ENCODE measurements at places on chromosomes 3 and 15.

- no peak for DNase-seq
Measured at GRCh38 chr3:188134079-188134478, 19.9 kb upstream of the LPP start.

DNA sequence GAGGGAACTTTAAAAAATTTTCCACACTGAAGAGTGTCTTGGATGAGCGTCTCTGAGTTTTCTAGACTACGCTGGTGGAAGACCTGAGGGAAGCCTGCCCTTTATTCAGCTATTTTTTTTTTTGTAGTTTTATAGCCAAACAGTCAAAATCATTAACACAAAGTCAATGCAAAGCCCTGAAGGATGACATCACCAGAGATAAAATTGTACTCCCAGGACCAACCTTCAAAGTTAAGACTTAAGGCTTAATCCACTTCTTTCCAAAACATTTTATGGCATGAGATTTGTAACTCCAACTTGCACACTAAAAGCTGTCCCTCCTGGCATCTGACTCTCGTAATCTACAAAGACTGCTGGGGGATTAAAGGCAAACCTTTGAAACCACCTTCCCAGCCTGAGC lies 263.4 kb upstream of the LYSMD4 start:
- no peak for DNase-seq

DNA sequence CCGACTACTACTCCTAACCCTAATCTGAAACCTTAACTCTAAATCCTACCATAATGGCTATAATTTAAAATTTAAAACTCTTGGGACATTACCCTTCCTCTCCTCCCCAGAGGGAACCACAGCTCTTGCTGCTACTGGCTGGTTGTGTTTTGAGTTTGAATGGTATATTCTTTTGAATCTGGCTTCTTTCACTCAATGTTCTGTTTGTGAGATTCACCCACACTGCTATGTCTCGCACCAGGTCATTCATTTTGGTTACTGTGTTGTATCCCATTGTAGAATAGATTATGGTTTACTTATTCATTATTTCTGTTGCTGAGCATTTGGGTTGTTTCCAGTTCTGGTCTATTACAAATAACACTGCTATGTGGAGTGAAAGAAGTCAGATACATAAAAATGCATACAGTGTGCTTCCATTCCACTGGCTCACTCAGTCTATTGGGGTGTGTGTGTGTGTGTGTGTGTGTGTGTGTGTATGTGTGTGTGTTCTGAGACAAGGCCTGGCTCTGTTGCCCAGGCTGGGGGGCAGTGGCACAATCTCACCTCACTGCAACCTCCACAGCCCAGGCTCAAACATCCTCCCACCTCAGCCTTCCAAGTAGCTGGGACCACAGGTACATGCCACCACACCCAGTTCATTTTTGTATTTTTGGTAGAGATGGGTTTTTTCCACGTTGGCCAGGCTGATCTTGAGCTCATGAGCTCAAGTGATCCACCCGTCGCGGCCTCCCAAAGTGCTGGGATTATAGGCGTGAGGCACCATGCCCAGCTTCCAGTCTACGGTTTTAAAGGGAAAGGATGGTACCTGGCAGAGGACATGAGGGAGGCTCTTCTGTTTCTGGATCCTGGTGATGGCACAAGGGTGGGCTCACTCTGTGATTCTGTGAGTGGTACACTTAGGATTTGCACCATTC lies 19.2 kb upstream of the SYNM start:
- DNase-seq: no peak

DNA sequence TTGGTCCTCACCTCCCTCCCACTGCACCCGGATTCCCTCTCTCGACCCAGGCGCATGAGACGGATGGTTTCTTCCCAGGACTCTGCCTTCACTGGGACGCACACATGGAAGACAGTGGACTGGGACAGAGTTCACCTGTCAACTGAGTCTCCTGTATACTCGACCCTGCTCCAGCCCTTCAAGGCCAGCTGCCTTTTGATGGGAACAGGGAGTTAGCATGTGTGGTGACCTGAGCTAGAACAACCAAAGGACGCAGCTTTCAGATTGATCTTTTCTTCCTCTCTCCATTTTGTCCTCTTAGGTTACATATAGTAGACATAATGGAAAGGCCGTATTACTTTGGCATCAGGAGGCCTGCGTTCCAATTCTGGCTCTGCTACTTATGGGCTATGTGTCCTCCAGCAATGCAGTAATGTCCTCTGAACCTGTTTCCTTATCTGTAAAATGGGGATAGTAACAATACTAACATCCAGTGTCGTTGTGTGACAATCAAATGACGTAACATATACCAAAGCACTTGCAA lies 94.1 kb downstream of the PEX5L start:
- DNase-seq: no peak

GRCh38 chr3:57434041-57434440 lies 110.1 kb downstream of the DNAH12 start:
- no peak for DNase-seq

- no peak for DNase-seq
Measured at GRCh38 chr3:137199678-137200077, 241.9 kb downstream of the IL20RB start.

GRCh38 chr15:47801522-47801921 lies 84.2 kb downstream of the SEMA6D start:
- DNase-seq: no peak

- peak; percentile 70 for DNase-seq
Measured at GRCh38 chr3:15097891-15098290, 1.1 kb downstream of the RBSN start.

DNA sequence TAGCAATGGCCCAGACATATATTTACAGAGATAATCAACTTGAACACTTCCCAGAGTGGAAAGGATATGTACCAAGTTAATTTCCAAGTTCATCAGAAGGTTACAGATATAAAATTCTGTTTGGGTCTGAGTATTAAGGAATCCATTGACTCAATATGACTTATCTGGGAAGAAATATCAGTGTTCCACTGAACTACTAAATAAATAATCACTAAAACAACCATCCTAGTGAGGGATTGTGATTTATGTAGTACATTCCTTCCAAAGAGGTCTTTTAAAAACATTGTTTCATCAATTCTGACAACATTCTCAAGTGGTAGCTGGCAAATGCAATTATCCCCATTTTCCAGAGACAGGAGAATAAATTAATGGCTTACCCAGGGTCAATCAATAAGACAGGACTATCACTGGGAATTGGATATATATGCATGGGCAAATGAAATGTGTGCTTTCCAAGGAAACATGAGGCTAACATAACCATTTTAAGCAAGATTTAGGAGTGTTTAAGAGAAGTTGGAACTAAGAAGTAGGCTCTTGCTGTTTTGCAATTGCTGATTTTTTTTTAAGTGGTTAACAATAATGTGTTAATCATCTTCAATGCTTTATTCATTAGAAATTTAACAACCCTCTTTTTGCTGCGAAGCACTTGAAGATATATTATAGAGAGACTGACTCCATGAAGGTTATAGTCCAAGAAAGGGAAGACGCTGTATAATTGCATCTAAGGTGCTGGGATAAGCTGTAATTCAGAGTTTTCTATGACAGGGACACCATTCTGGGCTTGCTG lies 37.9 kb downstream of the SLC9A9 start:
- no peak for DNase-seq

DNA sequence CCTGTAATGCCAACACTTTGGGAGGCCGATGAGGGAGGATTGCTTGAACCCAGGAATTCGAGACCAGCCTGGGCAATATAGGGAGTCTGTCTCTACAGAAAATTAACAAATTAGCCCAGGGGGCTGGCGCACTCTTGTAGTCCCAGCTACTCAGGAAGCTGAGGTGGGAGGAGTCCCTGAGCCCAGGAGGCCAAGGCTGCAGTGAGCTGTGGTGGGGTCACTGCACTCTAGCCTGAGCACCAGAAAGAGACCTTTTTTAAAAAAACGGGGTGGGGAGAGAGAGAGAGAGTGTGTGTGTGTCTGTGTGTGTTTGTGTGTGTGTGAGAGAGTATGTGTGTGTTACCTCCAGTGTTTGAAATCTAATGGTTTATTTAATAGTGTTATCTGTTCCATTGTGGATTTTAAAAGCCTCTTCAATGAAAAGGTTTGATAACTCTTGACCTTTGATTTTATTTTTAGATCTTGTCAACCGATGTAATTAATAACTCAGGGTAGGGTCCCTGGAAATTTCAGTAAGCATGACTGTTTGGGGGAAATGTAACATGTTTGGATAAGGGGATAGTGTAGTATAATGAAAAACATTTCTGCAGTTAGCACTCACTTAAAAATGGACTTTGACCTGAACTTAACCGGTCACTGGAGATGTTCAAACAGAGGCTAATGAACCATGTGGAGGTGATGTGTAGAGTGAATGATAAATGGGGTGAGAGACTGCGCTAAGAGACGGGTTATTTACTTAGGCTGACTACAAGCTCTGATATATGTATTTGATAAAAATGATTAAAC lies 29.7 kb downstream of the LRCH3 start:
- DNase-seq: no peak

DNA sequence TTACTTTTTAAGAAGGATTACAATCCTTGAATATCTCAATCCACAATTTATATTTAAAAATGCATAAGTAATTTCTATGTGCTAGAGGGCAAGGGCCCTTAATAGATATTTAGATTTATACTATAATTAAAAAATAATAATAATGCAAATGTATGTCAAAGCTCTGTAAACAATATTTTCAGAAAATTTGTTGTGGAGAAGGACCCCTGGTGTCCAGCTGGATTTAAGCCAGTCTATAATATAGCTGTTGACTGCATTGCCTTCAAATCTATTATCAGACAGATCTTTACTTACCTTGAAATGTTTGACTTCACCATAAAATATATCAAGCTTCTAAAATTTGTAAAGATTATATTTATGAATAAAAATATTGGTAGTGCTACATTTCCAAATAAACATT lies 65.6 kb downstream of the ZBTB20 start:
- no peak for DNase-seq

DNA sequence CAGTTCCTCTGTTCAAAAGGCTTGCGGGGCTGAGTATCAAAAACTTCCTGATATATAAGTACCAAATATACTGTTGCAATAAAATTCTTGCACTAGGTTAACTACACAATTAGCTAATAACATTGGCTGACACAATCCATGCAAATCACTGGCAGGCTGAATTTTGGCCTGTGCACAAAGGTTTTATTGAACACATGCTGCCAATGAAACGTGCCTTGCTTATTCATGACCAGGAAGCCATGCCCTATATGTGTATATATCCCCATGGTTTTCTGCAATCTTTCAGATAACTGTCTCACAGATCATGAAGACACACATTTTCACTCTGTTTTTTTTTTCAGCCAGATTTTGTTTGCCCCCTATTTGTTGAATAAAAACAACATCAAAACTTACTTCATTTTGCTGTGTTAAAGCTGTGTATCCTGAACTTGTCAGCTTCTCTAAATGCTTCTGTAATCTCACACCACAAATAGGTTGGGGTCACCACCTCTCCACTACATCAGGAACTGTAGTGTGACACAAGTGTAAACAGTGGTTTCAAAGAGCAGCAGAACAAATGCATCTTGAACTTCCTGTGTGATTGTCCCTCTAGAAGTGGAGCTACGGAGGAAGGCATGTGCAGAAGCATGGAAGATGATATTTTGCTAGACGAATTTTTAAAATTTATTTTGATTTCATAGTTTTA lies 920.7 kb upstream of the NR2F2 start:
- peak; percentile 62 for DNase-seq

- DNase-seq: no peak
Measured at GRCh38 chr3:49759226-49759625, 27.1 kb downstream of the IP6K1 start.

DNA sequence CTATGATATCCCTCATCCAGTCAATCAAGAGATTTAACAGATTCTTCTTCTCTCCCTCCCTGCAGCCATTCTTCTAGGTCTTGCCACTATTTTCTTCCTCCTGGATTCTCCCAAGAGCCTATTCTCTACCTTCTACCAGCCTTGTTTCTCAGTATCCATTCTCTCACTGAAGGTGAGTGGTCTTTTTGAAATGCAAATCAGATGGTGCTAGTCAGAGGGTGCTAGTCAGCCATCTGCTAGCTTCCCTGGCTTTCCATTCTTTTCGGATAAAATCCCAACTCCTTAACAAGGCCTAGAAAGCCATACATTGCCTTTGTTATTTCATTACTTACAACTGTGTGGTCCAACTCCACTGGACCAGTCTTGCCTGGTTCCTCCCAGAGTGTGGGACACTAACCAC lies 734.3 kb upstream of the CFAP20DC start:
- no peak for DNase-seq

DNA sequence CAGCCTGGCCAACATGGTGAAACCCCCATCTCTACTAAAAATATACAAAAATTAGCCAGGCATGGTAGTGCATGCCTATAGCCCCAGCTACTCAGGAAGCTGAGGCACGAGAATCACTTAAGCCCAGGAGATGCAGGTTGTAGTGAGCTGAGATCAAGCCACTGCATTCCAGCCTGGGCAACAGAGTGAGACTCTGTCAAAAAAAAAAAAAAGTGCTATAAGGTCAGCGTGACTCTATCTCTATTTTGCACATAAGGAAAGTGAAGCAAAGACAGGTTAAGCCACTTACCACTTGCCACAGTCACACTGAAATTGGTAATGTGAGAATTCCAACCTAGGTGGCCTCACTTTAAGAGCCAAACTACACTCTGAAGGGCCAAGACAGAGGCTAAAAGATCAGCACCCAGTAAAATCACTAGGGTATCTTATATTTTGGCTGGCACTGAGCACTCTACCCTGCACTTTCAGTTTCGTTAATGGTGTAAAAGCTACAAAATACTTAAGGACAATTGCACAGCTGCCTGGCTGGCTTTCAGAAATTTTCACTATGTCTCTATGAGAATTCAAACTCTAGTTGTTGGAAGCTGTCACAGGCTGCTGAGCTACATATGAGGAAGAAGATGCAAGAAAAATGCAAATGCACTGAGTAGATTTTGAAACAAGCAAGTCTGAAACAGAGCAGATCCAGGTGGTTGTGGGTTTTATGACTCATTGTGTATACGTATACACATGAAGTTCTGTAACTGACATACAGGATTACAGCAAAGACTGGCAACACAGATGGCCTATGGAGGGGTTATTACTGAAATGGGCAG lies 32.7 kb downstream of the TRANK1 start:
- peak; percentile 68 for DNase-seq

GRCh38 chr3:179929091-179929529 lies 107.6 kb downstream of the PEX5L start:
- no peak for DNase-seq

DNA sequence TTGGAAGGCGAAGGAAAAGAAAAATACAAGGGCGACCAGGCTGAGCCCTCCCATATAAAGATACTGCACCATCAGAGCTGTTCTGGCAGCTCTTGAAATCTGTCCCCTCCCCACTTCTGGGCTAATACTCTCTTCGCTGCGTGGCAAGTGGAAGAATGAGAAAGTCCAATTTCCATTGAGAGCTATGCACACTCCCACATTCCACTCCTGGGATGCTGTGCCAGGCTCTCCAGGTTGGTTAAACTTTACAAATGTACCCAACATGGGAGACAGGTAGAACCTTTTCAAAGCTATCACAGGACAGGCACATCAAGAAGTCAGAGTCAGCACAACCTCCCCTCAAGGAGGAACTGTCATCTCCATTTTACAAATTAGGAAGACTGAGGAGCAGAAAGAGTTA lies 465.0 kb downstream of the SHQ1 start:
- no peak for DNase-seq

DNA sequence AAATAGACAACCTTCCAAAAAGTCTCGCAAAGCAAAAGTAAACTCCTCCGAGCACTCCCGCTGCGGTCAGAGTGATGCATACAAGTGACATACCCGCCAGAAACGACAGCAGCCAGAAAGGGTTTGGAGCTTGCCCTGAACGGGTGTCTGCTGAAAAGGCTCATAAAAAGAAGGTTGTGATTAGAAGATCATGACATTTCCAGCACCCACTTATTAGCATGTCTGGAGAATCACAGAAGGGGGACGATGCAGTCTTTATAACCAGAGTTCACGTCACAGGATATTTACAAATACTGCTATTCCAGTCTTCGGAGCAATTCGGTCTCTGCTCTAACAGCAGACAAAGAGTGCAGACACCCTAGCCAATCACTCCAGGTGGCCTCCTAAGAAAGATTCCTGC lies 59.1 kb upstream of the FRMD4B start:
- DNase-seq: no peak

Measured in immature natural killer cell (primary cell).